ENCODE measurements at places on chromosomes 13 and 19.

DNA sequence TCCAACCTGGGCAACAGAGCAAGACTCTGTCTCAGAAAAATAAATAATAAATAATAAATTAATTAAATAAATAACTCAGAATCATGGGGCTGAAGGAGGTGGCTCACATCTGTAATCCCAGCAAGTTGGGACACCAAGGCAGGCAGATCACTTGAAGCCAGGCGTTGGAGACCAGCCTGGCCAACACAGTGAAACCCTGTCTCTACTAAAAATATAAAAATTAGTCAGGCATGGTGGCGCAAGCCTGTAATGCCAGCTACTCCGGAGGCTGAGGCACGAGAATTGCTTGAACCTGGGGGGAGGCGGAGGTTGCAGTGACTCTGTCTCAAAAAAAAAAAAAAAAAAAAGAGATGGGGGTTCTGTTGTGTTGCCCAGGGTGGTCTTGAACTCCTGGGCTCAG is 7.2 kb downstream of the TMEM38A start:
- no peaks in the 10 kb centered on the region for H3K27me3 ChIP-seq
- no peak overlapping the region for H3K4me3 ChIP-seq
- H3K4me1 ChIP-seq: no peaks in the 10 kb centered on the region
- DNase-seq: no peak
- H3K36me3 ChIP-seq: no peaks in the 10 kb centered on the region

DNA sequence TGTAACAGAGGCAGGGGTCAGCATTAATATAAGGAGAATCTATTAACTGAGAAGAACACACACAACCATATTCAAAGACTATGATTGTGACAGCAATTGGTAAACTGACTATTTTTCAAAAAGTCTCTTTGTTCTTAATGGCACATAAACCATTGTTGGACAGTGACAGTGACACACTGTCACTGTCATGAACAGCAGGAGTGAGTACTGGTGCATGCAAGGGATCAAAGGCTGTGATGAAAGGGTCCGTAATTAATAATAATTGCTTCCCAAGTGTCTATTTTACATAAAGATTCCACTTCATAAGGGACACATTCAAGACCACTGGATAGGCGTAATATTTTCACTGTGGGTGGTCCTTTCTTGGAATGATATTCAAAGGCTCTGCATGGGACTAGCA is 50.7 kb downstream of the LHFPL6 start:
- no peaks in the 10 kb centered on the region for H3K27me3 ChIP-seq
- peaks cover 3% of the 10 kb centered on the region for H3K36me3 ChIP-seq
- no peak overlapping the region for H3K4me3 ChIP-seq
- no peak for DNase-seq
- no peak overlapping the region for H3K27ac ChIP-seq

- no peak overlapping the region for H3K4me3 ChIP-seq
- H3K27me3 ChIP-seq: peaks cover 27% of the 10 kb centered on the region
- H3K36me3 ChIP-seq: no peaks in the 10 kb centered on the region
These were observed 3.7 kb downstream of the FGF9 start for GRCh38 chr13:21674490-21675009.

- H3K4me1 ChIP-seq: peaks cover 50% of the 10 kb centered on the region
- no peak for DNase-seq
- H3K27me3 ChIP-seq: no peaks in the 10 kb centered on the region
- peaks cover 54% of the 10 kb centered on the region for H3K36me3 ChIP-seq
- no peak overlapping the region for H3K4me3 ChIP-seq
These were observed 75.2 kb upstream of the C13orf46 start for GRCh38 chr13:114049026-114049425.

DNA sequence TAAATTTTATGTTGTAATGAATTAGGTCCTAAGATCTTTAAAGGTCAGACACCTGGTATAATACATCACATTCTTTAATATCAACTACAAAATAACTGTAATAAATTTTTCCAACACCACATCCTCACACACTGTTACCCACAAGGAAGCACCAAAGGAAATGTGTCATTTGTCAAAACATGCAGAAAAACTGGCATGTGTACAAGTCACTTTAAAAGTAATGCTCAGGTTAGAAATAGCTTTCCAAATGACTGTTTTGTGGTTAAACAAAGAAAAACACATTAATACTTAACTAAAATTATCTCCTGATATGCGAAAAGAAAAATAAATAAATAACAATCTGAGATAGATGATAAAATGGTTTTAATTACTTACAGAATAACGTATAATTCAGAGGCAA is 74.7 kb downstream of the MZT1 start:
- H3K27me3 ChIP-seq: no peaks in the 10 kb centered on the region
- no peak overlapping the region for H3K27ac ChIP-seq
- H3K4me3 ChIP-seq: no peak overlapping the region
- H3K4me1 ChIP-seq: no peaks in the 10 kb centered on the region
- DNase-seq: no peak

DNA sequence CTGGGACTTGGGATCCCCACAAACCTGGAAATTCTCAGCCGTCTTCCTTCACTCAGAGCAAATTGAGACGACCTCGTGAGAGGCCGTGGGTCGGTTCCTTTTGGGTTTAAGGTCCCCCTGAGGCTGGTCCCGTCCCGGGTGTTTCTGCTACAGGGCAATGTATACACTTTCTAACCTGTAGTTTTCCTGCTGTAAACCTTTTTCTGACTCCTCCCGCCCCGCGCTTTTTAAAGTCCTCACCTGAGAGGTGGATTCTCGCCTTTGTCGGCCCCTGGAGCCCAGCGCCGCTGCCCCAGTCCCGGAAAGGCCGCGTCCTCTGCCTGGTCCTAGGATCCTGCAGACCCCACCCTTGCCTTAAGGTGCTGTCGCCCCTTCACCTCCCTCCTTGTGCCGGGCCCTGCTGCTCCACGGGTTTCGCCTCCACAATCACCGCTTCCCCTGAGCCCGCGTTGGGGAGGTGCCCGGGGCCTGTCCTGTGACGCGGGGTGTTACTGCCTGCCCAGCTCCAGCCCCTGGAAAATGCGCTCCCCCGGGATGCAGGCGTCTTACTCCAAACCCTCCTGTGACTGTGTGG is 391 bp downstream of the ZNF761 start:
- H3K36me3 ChIP-seq: peaks cover 15% of the 10 kb centered on the region
- peak overlapping the region; percentile 72 for H3K27ac ChIP-seq
- DNase-seq: peak; percentile 62
- no peaks in the 10 kb centered on the region for H3K27me3 ChIP-seq
- peak overlapping the region; percentile 76 for H3K4me3 ChIP-seq

DNA sequence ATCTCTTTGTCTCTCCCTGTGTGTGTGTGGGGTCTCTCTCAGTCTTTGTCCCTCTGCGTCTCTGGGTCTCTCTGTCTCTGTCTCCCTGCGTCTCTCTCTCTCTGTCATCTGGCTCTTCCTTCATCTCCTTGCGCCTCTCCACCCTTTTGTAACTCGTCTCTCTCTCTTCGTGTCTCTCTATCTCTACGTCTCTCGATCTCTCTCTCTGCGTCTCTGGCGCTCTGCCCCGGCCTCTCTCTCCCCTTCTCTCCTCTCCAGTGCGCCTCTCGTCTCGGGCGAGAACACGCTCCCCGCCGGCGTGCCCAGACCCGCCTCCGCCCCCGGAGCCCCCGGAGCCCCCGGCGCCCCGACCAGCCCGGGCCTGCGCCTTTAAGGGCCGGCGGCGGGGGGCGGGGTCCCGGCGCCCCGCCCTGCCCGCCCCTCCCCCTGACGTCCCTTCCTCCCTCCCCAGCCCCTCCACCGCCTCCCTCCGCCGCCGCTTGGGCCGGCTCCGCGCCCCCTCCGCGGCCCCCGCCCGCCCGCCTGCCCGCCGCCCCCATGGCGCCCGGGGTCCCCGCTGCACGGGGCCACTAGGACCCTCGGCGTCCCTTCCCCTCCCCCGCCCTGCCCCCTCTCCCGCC is at the start of gene MARK4:
TSS of gene MARK4 (plus strand) at position 440 of the 620 bp plus-strand sequence. CDS start 318 bp downstream, outside the sequence.
- DNase-seq: peak; percentile 61
- H3K27ac ChIP-seq: peak within 1 kb of the TSS; percentile 53
- peak within 1 kb of the TSS; percentile 88 for H3K4me3 ChIP-seq
- H3K36me3 ChIP-seq: peaks cover 9% of the 10 kb centered on the region
- peaks cover 37% of the 10 kb centered on the region for H3K4me1 ChIP-seq

DNA sequence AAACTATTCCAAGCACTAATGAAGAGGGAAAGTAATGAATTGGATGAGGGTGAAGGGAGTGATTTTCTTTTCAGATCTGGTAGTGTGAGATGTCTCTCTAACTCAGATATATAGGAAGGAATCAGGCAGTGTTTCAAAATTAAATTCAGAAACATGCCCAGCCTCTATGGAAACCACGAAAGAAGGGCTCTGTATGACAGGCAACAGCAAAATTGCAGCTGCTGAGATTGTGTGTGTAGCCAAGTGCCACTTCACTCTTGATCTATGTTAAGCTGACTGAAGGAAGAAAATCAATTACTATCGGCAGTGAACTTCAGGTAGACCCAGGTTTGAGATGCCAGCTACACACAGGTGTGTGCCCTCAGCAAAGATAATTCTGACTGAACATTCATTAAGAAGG is 387.4 kb downstream of the PCDH9 start:
- H3K4me1 ChIP-seq: no peaks in the 10 kb centered on the region
- no peaks in the 10 kb centered on the region for H3K27me3 ChIP-seq

DNA sequence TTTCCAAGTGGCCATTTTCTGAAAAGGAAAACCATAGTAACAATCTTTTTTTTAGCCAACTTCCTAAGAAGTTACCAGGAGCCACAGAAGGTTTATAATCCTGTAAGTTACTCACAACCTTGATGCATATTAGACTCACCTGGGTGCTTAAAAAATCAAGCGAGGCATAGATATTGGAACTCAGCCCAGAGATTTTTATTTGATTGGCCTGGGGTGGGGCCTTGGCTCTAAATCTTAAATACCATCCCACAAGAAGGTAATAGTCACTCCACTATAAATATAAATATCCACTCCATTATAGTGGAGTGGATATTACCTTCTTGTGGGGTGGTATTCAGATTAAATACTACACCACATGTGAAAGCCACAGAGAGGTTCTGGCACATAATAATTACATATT is 429.6 kb downstream of the RFC3 start:
- no peaks in the 10 kb centered on the region for H3K27me3 ChIP-seq
- no peaks in the 10 kb centered on the region for H3K36me3 ChIP-seq
- no peak overlapping the region for H3K4me3 ChIP-seq
- DNase-seq: no peak
- no peaks in the 10 kb centered on the region for H3K4me1 ChIP-seq
- H3K27ac ChIP-seq: no peak overlapping the region

DNA sequence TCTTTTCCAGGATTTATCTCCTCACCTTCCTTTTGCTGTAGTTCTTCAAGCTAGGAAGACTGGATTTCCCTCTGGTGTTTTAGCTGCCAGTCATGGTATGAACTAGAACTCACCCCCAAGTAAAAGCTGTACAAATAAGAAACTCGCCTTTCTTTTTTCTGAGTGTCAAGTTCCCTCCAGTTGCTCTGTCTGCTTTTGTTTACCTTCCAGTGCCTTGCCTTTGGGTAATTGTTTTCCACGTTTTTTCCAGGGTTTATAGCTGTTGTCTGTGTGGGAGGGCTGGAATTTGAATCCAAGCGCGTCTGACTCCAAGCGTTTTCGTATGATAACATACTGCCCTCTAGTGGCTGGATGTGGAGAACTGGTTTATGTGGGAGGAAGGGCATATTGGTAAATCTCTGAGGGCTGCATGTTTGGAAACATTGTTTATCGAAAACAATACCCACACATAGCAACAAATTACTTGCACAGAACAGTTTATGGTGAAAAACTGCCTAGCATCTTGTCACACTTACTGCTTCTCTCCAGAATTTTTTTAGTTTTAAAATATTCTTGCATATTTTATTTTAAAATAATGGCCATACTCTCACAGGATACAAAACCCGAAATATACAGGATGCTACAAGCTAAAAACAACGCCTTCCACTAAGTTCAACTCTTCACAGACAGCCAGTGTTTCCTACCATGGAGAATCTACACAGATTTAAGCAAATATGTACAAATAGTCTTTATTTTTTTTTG is 19.2 kb downstream of the RCN3 start:
- peak; percentile 93 for DNase-seq
- H3K27ac ChIP-seq: no peak overlapping the region
- H3K27me3 ChIP-seq: no peaks in the 10 kb centered on the region
- H3K4me1 ChIP-seq: peaks cover 3% of the 10 kb centered on the region
- H3K36me3 ChIP-seq: peaks cover 23% of the 10 kb centered on the region

DNA sequence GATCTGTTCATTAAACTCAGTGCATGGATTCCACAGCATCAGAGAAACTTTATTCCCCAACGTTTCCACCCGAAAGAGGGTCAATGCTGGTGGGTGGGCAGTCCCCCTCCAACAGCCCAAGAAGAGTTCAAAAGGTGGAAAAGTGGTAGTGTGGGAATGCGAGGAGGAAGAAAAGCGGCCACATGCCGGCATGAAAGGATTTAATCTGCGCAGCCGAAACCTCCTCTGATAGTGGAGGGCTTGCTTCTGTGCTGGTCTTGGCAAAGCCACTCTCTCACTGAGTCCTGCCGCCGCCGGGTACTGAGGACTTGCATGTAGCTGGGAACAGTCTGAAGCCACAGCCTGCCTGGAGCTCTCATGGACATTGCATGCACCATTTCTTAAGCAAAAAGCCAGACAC is 136.2 kb upstream of the ZNF536 start:
- H3K4me3 ChIP-seq: no peak overlapping the region

- no peak for DNase-seq
- no peaks in the 10 kb centered on the region for H3K4me1 ChIP-seq
- H3K27me3 ChIP-seq: no peaks in the 10 kb centered on the region
- peak overlapping the region; percentile 43 for H3K27ac ChIP-seq
These were observed 30.5 kb upstream of the COX7A1 start for GRCh38 chr19:36182612-36183244.

DNA sequence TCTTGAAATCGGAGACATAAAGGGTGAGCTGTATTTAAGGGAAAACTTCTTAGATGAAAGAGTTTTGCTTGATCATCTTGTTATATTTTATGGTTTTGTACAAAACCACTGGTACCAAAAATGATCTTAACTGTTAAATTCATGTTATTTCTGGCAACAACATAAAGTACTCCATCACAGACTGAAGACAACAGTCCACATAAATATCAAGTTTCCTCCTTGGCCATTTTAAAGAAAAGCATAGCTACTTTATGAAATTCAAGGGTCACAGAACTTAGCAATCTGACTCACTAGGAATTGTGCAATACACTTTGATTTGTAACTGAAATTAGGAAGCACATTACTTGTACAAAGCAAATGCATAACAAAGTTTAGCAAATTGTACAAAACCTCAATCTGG is 66.3 kb downstream of the TBC1D4 start:
- no peak overlapping the region for H3K4me3 ChIP-seq
- no peaks in the 10 kb centered on the region for H3K27me3 ChIP-seq
- peaks cover 2% of the 10 kb centered on the region for H3K36me3 ChIP-seq
- DNase-seq: peak; percentile 76
- no peak overlapping the region for H3K27ac ChIP-seq

GRCh38 chr13:24685314-24685713 is 5.1 kb downstream of the ATP12A start:
- H3K36me3 ChIP-seq: no peaks in the 10 kb centered on the region
- H3K27ac ChIP-seq: no peak overlapping the region
- H3K4me3 ChIP-seq: no peak overlapping the region

- no peaks in the 10 kb centered on the region for H3K27me3 ChIP-seq
- no peaks in the 10 kb centered on the region for H3K36me3 ChIP-seq
- DNase-seq: no peak
- no peak overlapping the region for H3K4me3 ChIP-seq
- H3K27ac ChIP-seq: no peak overlapping the region
These were observed 606.0 kb downstream of the EFNB2 start for GRCh38 chr13:105929505-105929904.

GRCh38 chr13:25632166-25632888 is 260.6 kb downstream of the ATP8A2 start:
- DNase-seq: no peak
- no peak overlapping the region for H3K27ac ChIP-seq
- H3K27me3 ChIP-seq: no peaks in the 10 kb centered on the region
- peaks cover 4% of the 10 kb centered on the region for H3K4me1 ChIP-seq
- no peaks in the 10 kb centered on the region for H3K36me3 ChIP-seq

Measured in mesenchymal stem cell (in vitro differentiated cells and primary cell).